Activated T-cell treated with anti-CD3 and anti-CD28 coated beads for 48 hours (primary cell): ENCODE measurements at places on chromosomes 2 and 18.

DNA sequence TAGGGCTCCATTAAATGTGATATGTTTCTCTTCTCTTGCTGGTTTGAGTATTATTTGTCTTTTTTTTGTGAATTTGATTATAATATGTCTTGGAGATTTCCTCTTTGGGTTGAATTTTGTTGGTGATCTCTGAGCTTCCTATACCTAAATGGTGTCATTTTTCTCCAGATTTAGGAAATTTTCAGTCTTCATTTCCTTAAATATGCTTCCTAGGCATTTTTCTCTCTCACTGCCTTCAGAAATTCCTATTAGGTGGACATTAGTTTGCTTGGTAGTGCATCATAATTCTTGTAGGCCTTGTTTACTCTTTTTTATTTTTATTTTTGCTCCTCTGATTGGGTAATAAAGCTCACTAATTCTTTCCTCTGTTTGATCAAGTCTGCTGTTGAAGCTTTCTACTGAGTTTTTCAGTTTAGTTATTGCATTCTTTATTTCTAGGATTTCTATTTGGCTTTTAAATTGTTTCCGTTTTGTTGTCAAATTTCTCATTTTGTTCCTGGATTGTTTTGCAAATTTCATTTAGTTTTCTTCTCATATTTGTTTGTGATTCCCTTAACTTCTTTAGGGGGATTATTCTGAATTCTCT is 36.6 kb upstream of the CRACDL start:
- DNase-seq = no peak

DNA sequence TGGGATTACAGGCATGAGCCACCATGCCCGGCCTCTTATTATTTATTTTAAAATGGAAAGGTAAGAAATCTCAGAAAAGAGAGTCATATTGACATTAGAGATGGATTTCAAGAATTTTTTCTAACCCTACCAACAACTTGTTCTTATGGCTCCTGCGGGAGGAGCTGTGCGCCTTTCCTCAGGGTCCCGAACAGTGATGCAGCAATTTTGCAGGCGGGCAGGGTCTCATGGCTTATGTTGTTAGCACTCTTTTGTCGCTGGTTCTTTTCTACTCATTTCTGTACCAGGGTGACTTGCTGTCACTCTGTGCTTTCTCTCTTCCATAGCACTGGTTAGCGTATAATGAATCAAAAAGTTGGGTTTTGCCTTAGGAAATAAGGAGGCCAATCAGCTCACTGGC is 148.8 kb upstream of the DLGAP1 start:
- no peak for DNase-seq

GRCh38 chr18:24293254-24293653 is 104.4 kb downstream of the OSBPL1A start:
- no peak for DNase-seq

DNA sequence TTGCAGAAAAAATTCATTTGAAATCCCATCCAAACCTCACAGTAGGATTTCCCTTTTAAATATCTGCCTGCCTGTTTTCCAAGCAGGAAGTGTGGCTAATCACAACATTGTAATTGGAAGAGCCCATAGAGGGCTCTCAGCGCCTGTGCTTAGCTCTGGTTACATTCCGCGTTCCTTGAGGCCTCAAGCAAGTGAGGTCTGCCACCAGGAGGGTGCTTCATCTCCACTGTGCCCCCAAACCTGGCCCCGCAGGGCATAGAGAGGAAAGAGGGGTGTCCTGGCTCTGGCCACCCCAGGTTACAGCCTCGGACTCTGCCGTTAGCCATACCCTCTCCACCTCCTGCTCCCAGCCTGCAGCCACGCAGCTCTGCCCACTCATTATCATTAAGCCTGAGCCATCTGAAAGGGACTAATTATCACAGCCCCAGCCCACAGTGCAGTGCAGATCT is 214.8 kb downstream of the SP3 start:
- DNase-seq = no peak

GRCh38 chr18:34122724-34123334 is 101.9 kb downstream of the NOL4 start:
- DNase-seq = no peak
